Sciatic nerve (tissue), 2 donors: ENCODE measurements at places on chromosomes 7 and 10.

DNA sequence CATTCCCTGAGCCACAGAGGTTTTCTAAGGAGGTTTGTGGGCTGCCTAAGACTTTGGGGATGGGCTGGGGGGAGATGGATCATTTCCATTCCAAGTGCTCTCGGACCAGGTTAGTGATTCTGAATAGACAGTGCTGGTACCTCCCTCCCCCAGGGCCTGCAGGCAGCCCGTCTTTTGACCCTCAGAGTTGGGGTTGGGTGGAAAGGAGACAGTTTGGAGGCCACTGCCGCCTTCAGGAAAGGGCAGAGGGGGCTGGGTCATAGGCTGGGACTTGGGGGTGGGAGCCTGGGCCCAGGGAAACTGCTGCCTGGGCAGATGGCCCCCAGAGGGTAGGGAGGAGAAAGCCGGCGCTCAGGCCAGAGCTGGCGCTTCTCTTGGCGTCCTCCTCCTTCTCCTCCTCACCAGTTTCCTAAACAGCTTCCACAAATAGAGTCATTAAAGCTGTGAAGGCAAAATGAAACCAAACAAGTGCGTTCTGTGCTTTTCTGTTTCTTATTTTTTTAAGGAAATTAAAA is 4.4 kb downstream of the UNC5B start:
- peak; percentile 53 for DNase-seq

GRCh38 chr10:29539412-29539811 is 95.4 kb downstream of the SVIL start:
- no peak for DNase-seq

DNA sequence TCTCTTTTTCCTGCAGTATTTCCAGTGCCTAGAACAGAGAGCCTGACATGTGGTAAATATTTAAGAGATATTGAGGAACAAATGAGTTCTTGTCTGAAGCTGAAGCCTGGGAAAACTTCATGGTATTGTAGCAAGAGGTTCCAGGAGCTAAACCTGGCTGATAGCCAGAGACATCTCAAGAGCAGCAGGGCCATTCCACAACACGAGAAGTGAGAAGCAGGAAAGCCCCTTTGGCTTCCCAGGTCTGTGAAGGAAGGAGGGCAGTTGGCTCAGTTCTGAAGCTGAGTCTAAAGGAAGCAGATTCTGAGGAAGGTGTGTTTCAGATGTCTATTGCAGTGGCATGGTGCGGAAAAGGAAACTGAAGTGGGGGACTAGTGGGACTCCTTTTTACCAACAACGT is 63.8 kb upstream of the FAM204A start:
- no peak for DNase-seq

DNA sequence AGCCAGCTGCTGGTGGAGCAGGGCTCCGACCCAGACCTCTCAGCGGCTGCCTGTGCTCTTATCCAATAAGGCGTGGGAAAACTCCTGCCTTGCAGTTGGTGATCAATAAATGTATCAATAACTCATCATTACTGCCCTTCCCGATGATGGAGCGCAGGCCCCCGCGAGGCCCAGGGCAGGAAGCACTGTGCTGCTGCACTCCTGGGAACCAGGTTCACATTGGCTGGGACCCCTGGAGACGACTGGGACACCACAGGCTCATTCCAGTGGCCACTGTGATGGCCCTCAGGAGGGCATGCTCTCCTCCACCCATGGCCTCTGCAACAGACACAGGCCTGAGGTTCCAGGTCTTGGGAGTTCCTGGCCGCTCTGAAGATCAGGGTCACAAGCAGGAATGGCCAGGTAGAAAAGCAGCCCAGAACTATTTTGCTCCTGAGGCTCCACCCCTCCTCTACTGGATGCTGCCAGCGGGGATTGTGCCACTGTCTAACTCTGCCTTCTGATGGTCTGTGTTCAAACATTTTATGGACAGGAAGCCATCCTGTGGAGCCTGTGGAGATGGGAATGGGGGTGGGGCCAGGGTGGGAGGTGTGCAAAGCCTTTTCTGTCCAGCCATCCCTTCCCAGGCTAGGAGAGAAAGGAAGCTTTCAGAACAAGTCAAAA is 287.4 kb upstream of the ZMIZ1 start:
- DNase-seq, result peak; percentile 46

DNA sequence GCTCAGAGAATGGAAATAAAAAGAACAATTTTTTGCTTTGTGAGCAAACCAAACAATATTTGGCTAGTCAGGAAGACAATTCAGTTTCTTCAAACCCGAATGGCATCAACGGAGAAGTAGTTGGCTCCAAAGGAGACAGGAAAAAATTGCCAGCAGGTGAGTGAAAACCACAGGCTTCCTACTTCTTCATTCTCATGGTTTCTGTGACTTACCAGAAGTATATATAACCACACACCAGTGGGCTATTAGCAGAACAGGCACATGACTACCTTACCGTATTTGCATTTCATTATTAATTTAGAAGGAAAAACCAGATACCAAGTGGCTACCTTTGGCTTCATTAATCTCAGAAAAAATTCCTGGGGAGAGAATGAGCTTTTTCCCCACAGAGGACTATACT is 8.8 kb downstream of the TDRD1 start:
- no peak for DNase-seq

- no peak for DNase-seq
These were observed 578.1 kb upstream of the FZD8 start for GRCh38 chr10:36220151-36220550.

GRCh38 chr10:36362257-36362656 is 720.2 kb upstream of the FZD8 start:
- no peak for DNase-seq

DNA sequence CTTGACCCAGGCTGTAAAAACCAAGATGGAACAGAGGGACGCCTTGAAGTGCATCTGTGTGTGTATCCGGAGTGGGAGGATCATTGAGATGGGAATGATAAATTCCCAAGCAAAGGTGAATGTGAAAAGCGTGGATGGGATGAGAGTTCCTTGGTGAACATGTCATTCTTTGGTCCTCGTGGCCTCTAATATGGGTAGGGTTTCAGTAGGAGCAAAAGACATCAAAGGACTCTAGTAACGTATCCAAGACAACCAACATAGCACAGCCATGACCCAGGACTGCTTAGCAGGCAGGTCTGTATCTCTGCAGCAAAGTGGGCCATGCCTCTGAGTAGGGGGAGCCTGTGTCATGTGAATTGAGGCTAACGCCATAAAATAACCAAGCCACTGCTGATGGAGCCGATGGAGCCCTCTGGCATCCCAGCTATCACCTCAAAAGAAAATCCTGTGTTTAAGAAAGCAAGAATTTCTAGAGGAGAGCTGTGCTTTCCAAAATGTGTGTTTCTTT is 98.6 kb downstream of the CCDC3 start:
- no peak for DNase-seq

DNA sequence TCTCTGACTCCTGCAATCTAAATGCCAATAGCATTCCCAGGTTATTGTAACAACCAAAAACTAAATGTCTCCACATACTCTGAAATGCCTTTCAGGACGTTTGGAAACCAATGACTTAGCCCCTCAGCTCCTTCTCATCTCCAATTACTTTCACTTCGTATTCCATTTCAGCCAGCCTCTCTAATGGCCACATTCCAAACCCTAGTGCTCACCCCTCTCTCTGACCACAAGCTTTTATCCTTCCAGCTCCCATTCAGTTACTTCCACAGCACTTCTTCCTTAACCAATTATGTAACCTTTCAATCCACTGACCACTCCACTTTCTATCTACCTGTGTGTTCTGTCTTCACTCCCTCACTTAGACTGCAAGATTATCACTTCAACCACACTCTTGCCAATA is 4.3 kb downstream of the NOC3L start:
- DNase-seq, result no peak

- no peak for DNase-seq
These were observed 9.6 kb upstream of the CCM2 start for GRCh38 chr7:44990109-44991023.

DNA sequence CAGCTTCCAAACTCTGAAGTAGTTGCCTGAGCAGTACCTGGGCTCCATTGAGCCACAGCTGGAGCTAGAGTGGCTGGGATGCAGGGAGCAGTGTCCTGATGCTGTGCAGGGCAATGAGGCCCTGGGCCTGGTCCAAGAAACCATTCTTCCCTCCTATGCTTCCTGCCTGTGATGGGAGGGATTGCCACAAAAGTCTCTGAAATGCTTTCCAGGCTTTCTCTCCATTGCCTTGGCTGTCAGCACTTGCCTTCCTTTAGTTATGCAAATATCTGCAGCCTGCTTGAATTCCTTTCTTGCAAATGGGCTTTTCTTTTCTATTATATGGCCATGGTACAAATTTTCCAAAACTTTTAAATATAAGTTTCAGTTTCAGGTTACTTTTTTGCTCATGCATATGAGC is 972.2 kb upstream of the MBL2 start:
- no peak for DNase-seq

DNA sequence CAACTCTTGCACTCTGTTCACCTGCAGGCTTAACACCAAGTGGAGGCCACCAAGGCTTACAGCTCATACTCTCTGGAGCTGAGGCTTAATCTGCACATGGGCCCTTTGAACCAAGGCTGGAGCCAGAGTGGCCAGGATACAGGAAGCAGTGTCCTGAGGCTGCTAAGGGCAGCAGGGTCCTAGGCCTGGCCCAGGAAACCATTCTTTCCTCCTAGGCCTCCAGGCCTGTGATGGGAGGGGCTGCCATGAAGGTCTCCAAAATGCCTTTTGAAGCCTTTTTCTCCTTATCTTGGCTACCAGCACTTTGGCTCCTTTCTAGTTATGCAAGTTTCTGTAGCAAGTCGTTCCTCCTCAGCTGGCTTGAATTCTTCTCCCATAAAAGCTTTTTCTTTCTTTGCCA is 68.0 kb upstream of the GNAI1 start:
- DNase-seq, result no peak

GRCh38 chr7:137127806-137128205 is 215.7 kb downstream of the PTN start:
- DNase-seq, result no peak

DNA sequence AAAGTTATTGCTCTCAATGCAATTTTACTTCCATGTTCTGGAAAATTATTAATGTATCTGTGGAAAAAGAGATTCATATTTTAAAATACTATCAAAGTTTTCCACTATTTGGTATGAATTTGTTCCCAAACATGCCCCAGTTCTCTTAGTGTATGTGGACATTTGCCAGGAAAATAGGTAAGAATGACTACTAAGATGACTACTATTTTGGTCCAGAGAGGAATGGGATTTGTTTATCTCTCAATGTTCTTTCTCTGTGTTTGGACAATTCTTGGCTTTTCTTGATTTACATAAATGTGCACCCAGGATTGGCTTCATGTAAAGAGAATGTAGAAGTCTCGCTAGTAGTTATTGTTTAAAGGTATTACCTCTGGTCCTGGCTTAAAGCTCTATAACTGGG is 60.3 kb upstream of the POT1 start:
- no peak for DNase-seq

DNA sequence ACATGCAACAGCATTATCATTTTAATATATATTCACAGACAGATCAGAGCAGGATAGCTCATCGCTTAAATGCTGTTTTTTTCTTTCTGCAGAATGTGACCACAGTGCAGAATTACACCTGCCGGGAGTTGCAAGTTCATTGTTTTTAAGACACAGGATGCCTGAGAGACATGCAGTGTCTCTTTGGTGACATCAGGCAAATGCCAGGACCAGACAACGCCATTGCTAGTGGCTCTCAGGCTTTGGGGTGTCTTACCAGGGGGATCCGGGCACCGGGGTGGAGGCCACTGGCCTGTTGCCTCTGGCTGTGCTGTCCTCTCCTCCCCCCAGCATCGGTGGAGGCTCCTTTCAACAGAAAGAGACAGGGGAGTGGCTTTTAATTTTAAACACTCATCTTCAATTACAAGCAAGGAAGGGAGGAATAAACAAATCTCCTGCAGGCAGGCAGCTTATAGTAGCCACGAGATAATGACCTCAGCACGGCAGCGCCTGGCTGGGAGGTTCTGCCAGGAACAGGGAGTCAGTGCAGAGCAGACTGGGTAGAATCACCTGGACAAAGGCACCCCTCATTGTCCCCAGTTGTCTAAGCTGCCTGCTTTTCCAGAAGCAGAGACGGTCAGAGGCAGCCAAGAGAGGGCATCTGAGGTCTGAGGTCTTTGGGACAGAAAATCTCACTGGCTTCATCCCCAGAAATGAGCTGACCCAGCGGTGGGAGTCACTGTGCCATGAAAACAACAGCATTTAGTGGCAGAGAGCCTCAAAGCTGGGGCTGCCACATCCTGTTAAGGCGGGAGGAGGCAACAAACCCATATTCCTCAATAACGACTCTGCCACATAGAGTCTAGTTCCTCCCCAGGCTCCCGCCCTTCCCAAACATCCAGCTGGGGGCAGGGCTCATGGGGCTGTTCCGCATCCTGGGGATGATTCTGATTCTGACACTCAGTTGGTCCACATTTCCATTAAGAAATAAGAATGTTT is 148.4 kb downstream of the TCERG1L start:
- DNase-seq, result peak; percentile 25

GRCh38 chr7:101488826-101489572 is 126.3 kb downstream of the COL26A1 start:
- DNase-seq, result no peak

DNA sequence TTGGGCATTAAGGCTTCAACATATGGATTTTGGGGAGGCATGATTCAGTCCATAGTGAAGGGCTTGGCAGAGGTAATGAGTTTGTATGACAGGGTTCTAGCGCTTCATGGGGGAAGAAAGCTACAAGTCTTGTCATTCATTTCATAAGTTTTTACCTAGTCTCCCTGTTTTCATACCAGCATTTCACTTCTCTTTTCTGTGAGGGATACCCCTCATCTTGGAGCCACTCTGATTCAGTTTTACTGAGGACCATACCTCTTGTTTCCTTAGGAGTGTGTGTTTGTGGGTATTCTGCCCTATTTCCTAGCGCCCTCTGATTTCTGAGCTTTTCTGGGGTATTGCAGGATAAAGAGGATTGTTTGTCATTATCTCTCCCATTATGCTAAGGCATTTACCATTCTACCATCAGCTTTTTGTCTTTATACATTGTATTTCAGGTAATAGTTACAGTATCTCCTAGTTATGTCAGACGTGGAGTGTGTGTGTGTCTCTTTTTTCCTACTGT is 6.8 kb downstream of the RSBN1L start:
- no peak for DNase-seq

- DNase-seq, result no peak
These were observed 165.9 kb downstream of the PLXNA4 start for GRCh38 chr7:132410385-132410784.

DNA sequence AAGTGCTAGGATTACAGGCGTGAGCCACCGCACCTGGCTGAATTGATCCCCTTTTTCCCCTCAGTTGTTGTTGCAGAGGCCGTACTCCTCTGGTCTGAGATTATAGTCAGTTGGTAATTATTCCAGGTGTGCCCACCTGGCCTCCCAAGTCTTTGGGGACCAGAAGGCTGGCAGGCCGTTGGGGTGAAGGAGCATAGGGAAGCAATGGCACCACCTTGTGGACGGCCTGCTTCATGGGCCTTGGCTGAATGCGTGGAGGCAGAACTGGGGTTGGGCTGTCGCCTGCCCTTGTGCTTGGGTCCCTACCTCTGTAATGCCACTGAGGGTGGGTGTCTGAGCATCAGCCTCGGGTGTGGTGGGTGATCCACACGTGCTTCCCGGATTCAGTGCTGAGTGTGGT is 125.7 kb downstream of the RGS10 start:
- peak; percentile 83 for DNase-seq

DNA sequence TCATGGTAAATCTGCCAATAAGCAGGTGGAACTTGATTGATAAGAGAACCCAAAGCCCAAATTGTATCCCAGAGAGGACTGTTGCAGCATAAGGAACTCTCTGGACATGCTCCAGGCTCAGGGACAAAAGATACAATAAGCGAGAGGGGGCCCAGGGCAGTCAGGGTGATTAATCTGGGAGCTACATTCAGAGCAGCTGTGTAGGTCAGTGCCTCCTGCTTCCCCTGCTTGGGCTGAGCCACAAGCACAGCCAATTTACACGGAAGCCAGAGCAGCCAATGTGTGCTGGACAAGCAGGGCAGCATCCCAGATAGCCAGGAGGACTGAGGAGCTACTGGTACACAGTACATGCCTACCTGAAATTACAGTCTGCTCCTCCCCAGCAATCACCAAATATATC is 24.2 kb downstream of the MYPN start:
- DNase-seq, result no peak
